ENCODE measurements at places on chromosomes 5 and 9.

DNA sequence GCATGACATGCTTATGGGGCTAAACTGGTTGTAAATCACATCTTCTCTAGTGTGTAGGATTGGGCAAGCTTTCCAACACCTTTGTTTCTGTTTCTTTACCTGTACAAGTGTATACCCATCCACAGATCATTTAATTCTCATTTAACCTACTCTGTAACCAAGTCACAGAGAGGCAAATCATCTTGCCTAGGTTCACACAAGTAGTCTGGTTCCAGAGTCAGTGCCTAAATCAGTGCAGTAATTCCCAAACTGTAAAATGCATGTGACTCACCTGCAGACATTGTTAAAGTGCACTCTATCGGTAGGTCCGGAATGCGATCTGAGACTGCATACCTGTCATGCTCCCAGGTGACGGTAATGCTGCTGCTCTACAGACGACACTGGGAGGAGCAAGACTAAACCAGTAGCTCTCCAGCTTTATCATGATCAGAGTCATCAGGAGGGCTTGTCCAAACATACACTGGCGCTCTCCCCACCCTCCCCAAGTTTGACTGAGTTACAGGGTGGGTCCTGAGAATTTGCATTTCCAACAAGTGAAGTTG is 107.9 kb upstream of the FREM1 start:
- DNase-seq, result no peak

DNA sequence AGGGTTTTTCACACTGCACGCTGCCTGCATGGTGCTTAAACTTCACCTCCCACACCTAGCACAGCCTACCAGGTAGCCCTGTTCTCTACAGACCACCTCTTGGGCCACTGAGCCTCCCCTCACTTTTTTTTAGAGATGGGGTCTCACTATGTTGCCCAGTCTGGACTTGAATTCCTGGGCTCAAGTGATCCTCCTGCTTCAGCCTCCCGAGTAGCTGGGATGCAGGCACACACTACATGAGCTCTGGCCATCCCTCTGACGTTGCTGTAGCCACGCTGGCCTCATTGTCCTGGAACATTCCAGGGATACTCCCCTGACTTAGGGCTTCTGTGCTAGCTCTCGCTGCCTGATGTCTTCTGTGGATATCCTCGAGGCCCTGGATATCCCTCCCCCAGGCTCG is 7.2 kb upstream of the CACFD1 start:
- no peak for DNase-seq

- no peak for DNase-seq
These were observed 53.7 kb upstream of the EXOC3 start for GRCh38 chr5:389197-389821.

DNA sequence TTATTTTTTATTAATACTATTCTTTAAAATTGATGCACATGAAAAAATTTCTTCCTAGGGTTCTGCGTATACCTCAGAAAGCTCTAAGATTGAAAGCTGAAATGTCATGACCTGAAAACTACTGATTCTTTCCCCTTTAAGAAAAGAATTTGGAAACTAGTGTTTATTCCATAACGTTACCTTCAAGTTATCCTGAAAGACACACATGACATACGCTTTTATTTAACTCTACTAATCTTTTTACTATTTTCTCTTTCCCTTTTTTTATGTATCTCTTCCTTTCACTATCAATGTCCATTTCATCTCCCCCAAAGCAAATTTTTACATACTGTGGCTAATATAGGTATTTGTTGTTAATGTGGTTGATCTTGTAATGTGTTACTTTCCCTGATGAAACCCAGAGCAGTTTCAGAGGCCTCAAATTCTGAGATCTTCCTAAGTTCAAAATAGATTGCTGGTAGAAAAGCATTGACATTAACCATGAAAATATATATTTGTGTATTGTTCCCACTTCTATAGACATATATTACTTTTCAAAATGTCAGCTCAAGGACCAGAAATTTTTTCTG is 7.4 kb downstream of the NIPBL start:
- no peak for DNase-seq

GRCh38 chr9:132647806-132648205 is 22.0 kb downstream of the DDX31 start:
- DNase-seq, result no peak

DNA sequence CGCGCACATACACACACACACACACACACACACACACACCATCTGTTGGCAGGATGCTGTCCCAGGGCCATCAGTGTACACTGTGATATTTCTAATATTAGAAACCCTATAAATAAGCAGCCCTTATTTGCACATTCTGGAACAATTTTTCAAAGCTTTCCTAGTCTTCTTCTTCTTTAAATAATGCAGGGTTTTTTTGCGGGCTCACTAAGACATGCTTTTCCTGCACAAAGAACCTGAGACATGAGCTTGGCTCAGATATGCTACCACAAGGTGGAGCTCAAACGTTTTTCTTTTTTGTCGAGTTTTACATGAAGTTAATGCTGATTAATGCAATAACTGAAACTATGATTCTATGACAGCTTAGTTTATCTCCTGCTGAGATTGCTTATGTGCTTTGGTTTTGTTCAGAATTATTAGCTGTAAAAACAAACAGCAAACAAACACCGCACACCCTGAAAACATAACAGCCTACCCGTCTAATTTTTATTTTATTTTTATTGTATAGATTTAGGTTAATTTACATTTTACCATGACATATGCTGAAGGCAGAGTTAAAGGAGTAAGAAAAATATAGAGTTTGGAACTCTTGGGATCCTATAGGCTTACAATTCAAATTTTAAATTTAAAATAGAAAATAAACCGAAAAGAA is 95.8 kb downstream of the ALDH1A1 start:
- no peak for DNase-seq

DNA sequence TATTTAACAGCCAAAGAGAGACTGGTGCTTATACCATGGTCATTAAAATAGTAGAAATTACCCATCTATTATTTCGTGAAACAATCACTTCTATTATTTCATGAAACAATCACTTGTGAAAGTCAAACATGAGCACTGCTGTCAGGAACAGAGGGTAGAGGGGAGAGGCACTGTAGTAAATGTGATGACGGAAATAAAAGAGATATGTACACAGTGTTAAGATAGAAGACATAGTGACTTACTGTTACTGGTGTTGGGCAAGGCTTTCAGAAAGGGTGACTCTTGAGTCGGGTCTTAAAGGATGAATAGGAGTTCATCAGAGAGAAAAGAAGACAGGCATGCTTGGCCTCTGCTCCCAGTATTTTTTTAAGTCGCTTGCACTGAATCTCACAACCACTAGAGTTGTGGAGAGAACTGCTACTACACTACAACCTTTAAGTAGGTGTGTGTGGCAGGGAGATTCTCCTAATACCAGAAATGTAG is 162.6 kb upstream of the GNA14 start:
- DNase-seq, result no peak

DNA sequence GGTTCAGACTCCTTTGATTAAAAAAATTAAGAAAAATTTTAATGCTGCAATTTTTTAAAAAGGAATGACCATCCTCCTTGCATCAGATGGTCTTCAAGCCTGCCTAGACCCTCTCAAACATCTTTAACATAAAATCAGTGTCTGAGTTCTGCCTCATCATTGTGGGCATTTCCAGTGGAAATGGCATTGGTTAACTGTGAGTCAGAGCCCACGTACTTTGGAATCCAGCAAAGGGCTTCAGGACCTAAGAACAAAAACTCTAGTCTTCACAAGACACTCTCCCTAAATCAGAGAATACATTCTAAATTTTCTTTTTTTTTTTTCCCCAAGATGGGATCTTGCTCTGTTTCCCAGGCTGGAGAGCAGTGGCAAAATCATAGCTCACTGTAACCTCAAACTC is 9.4 kb upstream of the C5orf15 start:
- DNase-seq, result no peak

DNA sequence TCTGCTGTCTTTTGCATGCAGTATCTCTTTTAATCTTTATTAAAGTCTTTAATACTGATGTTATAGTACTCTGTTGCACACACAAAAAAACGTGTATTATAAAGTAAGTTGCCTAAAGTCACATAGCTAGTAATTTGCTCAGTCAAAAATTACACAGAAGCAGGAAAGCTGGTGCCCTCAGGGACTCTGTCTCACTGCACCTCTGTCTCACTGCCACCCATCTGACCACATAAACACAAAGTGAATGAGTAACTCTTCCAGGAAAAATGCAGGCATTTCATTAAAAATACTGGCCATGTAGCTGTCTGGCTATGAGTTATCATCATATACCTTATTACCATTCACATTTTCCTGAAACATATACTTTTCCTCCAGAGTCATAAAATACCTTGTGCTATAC is 591.7 kb downstream of the CSNK1G3 start:
- DNase-seq, result no peak

DNA sequence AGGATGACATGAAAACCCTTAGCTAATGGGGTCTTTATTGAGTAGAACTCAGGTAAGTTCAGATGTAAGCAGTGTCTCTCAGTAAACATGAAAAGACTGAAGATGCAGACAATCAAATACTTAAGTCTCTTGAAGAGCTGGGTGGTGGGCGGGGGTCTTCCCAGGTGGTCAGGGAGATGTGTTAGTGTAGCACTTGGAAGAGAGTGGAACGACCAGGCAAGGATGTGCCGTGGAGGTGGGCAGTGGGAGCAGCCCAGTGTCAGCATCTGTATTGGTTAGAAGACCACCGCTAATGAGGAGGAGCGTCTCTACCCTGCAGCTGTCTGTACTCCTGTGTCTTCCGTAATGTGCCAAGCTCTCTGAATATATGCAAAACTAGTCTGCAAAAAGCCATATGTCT is 4.4 kb downstream of the S1PR3 start:
- no peak for DNase-seq

DNA sequence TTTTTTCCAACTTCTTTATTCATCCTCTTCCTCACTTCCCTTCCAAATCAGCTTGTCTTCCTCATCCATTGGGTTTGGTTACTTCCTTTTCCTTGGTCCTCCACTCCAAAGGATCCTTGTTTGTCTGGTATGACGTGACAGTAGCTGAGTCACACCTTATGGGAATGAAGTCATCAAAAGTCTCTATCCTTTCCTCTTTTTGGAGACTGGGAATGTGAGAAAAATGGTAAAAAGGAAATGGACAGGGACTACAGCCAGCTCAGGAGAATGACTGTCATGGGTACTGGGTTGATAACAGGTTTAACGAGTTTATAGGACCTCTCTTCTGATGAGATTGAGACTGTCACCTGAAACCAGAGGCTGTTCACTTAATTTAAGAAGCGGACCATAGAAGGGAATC is 76.2 kb upstream of the MYO10 start:
- DNase-seq, result no peak

DNA sequence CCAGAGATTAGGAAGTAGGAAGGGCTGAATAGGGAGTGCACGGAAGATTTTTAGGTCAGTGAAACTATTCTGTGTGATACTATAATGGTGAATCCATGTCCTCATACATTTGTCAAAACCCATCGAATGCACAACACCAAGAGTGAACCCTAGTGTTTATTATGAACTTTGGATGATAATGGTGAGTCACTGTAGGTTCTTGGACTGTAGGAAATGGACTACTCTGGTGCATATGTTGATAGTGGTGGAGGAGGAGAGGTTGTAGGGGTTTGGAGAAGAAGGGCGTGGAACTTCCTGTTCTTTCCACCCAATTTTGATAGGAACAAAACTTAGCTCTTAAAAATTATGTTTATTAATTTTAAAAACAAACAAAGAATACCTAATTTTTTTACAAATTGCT is 14.3 kb downstream of the CTSL start:
- no peak for DNase-seq

- DNase-seq, result no peak
These were observed 18.3 kb downstream of the AKNA start for GRCh38 chr9:114369216-114370130.

GRCh38 chr5:74017786-74018211 is 391.8 kb downstream of the ARHGEF28 start:
- DNase-seq, result no peak

DNA sequence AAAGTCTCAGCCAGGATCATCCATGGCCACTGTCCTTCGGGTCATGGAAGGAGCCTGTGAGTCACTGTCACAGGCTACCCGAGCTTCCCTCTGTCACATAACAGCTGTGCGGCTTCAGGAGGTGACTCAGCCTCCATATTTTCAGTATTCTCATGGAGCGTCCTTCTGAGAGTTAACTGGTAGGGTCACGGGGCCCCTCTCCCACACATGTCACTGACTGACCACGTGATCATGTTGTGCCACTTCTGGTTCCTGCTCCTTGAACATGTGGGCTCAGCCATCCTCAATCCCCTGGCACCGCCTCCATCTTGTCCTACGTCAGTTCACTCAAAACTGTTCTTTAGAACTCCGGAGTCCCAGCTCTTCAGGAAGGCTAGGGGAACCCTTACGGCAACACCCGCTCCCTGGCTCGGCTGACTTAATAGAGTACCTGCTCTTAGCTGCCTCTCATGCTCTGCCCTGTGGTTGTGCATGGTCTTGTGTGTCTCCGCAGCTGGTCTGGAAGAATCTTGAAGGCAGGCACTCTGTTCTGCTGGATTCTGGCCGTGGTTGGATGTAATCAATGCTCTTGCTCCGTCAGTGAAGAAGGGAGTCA is 182.8 kb downstream of the ICE1 start:
- DNase-seq, result no peak

- no peak for DNase-seq
These were observed 100.4 kb downstream of the TRIM36 start for GRCh38 chr5:115069087-115069968.

- DNase-seq, result no peak
These were observed 11.5 kb downstream of the SARDH start for GRCh38 chr9:133726401-133727276.

DNA sequence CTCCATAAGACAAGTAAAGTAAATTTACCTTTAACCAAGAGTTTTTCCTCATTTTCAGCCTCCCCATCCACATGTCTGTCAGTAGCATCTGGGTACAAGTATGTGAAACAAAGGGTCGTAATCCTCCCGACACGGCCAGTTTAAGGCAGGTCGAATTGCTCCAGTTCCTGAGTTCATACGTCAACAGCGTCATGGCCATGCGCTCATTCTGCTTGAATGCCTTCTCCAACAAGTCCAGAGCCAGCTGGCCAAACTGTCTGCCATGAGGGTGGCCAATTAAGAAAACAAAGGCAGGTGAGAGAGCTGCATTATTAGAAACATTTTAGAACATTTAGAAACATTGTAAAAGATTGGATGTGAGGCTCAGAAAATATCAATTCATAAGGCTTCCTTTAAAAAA is 87.5 kb downstream of the TRPM6 start:
- no peak for DNase-seq

DNA sequence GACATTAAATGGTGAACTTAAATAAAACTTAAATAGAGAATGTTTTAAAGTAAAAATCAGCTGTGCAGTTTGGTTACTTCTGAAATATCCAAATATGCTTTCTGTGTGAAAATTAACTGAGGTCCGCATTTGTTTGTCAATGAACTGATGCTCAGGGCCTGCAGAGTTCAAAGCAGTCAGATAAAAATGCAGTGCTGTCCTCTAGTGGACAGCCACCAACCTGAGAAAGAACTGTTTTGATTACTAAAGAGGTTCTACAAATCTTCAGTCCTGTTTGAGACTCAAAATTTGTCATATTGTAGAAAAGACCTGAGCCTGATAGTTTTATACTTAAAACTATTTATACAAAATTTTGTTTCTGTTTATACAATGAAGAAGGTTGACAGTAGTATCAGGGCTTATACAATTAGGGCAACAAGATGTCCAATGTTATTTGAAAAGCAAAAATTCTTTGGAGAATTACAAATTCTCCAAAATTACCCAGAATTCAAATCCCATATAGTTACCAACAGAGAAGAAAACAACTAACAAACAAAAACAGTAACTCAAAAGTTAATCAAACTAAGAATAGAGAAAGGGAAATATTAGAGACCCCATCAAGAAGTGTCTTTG is 232.3 kb upstream of the TBCA start:
- DNase-seq, result no peak

Data from right kidney (tissue), 9 donors.